ENCODE measurements at places on chromosomes 2 and 18.

- DNase-seq = no peak
Measured at GRCh38 chr2:36294316-36294721, 61.3 kb upstream of the CRIM1 start.

GRCh38 chr2:238498691-238499295 lies 72.1 kb downstream of the ASB1 start:
- DNase-seq = no peak

GRCh38 chr18:73151086-73151485 lies 283.3 kb upstream of the NETO1 start:
- DNase-seq = no peak

DNA sequence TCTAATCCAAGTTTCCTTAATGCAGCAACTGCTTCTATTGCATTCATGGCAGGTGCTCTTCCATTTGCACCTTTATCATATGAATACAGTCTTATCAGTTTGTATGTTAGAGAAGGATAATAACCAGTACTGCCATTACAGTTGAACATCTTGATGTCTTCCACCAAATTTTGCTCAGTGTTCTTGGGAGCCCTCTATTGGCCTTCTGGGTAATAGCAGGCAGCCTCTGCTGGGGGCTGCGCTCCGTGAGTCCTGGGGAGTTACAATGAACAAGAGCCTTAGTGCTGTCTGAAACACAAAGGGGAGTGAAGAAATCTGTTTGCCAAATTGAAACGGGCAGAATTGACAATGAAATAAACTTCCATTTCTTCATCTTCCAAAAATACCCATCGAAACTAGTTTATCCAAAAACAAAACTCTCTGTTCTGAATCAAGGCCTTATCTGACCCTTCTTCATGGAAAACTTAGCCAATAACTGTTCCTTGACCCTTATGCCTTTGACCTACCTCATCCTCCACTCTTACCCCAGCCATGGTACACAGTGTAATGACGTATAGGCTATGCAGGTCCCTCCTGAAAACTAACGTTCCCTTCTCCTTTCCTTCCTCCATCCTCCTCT lies 79.9 kb downstream of the ALK start:
- peak; percentile 4 for DNase-seq

DNA sequence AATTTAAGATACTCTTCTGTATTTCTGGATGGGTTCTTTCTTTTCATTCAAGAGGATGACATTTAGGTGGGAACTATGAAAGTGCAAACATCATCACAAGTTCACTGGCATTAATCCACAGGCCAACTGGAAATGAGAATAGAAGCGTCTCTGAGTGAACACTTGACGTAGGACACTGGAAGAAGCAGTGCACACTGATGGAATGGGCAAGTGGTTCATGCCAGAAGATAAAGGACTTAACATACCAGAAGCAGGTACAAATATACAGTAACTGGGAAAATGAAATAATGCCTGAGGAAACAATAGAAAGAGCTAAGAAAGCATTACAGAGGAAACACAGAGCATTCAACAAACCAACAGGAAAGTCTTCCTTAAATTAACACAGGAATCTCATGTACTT lies 120.9 kb upstream of the CCDC195 start:
- no peak for DNase-seq

DNA sequence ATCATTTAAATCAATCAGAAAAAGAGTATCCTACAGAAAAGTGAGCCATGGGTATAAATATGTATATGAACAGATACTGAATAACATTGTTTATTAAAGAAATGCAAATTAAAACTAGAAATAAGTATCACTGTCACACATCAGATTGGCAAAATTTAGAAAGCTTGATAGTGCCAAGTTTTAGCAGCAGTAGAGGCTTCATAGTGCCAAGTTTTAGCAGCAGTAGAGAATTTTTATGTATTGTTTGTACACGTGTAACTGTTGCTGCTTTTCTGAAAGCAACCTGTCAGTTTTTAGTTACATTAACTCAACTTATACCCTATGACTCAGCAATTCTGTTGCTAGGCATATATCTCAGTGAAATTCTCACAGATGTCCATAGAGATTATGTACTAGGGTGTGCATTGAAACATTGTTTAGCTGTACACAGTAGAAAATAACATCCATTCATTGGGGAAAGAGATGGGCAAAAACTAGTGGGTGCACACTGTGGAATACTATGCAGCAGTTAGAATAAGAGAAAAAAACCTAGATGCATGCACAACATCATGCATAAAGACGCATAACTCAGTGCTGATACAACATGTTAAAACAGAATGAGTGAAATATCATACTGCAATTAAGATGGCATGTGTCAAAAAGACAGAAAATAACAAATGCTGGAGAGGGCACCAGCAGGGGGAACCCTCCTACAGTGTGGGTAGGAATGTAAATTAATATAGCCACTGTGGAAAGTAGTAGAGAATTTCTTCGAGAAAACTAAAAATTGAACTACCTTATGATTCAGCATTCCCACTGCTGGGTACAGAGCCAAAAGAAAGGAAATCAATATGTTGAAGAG lies 294.5 kb upstream of the NT5C1B start:
- DNase-seq = no peak

GRCh38 chr2:14910654-14911053 lies 278.1 kb downstream of the LRATD1 start:
- DNase-seq = no peak

DNA sequence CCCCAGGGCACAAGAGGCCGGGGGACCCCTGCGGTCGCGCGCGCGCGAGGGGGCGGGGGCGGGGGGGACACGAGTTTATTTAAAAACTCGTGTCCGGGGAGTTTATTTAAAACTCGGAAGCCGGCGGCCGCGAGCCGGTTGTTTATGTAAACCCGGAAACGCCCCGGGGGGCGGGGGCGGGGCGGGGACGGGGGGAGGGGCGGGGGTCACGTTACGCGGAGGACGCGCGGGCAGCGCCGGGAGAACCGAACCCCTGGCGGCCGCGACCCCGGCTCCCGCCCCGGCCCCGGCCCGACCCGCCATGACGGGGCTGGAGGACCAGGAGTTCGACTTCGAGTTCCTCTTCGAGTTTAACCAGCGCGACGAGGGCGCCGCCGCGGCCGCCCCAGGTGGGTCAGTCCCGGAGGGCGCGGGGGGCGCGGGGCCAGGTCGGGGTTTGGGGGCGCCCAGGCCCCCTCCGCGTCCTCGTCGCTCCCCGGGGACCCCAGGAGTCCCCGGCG lies 4.4 kb downstream of the NFATC1 start:
- no peak for DNase-seq

DNA sequence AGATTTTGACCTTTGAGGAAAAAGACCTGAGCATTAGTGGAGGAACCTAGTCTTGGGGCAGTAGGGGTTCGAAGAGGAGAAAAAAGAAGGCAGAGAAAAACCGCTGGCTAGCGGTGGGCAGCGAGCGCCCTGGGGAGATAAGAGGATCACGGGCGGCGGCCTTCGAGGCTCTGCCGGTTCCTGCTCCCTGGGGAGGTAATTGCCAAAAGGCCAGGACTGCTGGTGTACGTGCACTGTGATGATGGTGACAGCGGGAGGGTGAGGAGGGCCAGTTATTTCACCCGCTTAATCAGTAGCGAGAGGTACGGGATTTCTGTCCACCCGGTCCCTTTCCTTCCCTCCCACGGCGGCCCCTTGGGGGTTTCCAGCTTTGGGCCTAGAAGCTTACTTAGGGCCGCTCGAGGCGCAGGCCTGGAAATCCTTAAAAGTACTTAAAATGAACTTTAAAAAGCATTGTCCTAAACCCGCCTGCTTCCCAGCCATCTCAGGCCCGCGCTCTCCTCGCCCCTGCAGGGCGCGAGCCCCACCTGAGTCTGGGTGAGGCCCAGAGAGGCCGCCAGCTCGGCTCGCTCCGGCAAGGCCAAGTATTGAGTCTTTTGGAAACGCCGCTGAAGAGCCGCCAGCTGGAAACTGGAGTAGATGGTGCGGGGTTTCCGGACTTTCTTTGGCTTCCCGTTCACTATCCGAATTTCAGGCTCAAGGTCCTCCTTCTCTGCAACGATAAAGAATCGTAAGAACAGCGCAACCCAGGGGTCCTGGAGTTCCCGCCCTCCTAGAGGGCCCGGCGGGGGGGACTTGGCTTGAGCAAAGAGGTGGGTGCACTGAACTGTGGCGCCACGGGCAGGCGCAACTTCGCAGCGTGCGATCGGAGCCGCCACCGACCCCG lies 1.5 kb downstream of the DLX2 start:
- DNase-seq = no peak

DNA sequence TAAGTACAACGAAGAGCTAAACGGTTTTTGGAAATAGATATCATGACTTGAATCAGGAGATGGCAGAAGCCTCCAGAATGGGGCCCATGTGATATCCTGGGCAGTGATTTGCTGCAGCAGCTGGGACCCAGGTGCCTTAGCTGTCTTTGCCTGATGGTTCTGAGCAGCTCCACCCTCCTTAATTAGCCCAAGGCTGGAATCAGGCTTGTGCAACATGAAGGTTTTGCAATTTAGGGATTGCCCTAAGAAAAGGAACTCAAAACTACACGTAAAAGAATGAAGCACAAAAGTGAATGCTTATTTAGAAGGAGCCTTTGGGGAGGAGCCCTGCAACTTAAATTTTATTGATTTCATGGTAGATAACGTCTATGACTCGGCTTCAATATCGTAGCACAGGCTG lies 17.3 kb upstream of the CNDP2 start:
- no peak for DNase-seq

GRCh38 chr2:129242269-129242668 lies 737.2 kb upstream of the RAB6C start:
- DNase-seq = no peak

- no peak for DNase-seq
Measured at GRCh38 chr2:38129987-38130386, 54.0 kb upstream of the CYP1B1 start.

DNA sequence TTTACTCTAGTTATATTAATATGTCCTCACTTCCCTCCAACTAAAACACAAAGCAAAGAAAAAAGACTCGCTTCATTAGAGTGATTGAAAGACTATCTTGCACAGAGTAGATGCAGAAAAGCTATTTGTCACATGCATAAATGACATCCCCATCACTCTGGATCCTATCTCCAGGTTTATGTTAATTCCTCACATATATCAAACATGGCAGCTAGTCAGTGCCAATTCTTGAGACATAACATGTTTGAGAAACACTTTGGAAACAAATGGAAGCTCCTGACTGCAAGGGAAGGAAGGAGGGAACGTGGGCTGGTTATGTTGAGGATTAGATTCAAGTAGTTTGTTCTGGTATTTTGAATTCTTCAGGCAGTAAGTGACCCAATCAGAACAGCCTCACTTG lies 89.8 kb upstream of the BCL2L11 start:
- DNase-seq = no peak

DNA sequence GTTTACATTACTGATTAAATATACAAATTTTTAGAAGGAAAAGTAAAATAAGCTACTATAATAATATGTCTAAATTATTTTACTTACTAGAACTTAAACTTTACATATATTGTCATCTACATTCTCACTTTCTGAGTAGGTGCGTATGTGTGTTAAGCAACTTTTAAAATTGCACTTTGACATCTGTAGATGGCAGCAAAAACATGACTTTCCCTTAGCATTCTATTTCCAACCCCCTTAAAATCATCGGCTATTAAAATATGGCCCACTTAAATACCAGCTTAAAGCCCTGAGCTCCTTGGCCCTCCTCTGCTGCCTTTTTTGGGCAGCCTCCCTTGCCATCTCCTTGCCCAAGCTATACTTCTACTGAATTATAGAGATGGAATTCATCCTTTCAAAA lies 78.0 kb downstream of the UPP2 start:
- DNase-seq = no peak

GRCh38 chr2:148982282-148982681 lies 56.2 kb upstream of the LYPD6B start:
- DNase-seq = no peak

- no peak for DNase-seq
Measured at GRCh38 chr2:223071139-223071538, 19.1 kb downstream of the KCNE4 start.

DNA sequence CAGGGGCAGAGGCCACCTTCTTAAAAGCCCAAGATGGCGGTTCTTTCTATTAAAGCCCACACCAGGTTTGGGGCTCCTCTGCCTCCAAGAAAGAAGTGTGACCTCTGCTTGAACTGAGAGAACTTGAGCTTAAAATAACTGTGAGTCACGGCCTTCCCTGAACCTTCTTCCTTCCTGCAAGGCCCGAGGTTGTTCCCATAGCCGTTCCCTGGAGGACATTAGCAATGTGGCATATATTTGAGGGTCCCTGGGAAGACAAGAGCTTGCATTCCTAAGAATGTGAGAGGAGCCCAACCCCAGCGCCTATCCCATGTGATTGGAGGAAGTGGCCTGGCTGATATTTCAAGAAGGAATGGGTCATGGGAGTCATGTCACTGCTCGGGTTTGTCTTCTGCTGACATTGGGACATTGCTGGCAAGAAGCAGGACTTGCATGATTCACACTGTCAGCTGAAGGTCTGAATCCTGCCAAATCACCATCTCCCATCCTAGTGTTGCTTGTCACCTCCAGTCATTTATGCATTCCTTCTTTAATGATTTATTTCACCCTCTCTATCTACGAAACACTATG lies 168.1 kb downstream of the TRIB2 start:
- DNase-seq = no peak

DNA sequence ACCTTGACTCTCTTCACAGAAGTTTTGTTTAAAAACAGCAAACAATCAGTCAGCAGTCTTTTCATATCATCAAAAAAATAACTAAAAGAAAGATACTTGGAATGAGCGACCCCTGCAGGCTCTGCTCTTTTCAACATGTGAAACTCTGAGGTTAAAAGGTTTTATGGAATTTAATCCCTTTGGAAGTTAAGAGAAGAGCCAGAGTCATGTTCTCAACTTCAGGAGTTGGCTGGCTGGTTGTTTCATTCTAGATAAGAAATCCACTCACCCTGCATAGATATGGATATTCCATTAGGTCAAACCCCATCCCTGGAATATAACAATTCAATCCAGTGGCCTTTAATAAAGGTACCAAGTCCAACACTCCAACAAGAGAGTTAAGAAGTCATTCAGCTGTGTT lies 115.6 kb upstream of the RMDN2 start:
- no peak for DNase-seq

- no peak for DNase-seq
Measured at GRCh38 chr2:212195626-212196025, 343.0 kb downstream of the ERBB4 start.

DNA sequence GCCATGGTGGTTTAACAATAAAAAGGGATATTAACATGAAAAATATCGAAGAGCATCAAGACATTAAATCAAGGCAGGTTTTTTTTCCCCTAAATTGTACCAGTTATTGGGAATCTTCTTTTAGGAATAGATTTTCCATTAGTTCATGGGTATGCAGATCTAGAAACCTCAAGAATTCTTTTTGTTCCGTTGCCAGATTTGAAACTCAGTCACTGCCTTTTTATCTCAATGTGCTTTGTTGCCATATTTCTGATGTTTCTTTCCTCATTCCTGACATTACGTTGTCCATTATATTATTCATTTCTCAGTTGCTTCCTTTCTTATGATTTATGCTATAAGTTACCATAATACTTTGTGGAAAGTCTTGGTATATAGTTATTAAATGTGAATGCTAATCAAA lies 162.2 kb downstream of the CD226 start:
- DNase-seq = no peak

All from NCI-H2081 treated with DMSO at 0.1 percent for 48 hours (cell line).